ENCODE measurements at places on chromosomes 6 and 20.

DNA sequence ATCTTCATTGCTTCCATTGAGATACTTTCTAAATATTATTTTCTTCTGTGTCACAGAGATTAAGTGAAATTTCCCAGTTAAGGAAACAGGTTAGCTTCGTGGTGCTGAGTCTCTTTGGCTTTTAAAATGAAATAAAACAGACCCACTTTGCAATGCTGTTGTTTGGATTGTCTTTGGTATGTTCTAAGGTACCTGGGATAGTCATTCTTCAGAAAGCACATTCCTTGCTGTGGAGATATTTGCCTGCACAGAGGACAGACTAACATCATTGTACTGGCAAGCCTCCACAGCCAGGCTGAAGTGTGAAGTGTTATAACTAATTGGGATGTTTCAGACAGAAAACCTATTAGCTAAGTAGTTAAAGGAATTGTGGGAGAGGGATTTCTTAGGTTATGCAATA lies 148.8 kb upstream of the EPHA7 start:
- no peak for DNase-seq

- DNase-seq: no peak
Measured at GRCh38 chr6:108846101-108846500, 2.1 kb upstream of the ARMC2 start.

DNA sequence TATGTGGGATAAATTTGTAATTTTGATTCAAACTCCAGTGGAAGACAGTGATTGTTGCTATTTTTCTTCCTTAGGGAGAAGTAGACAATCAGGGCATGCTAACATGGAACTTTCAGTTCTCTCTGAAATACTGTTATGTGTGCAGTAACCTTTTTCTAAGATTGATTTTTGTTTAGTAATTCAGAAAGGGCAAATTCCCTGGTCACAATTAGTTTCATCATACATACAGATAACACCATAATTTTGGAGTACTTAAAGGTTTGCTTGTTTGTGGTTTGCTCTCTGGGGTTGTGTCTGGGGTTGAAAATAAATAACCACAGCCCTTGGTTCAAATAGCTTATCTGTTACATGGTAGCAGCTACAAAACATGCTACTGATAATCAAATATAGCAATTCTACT lies 34.4 kb downstream of the ADGRG6 start:
- no peak for DNase-seq

GRCh38 chr6:9332241-9332780 lies 897.0 kb upstream of the SLC35B3 start:
- DNase-seq: no peak

DNA sequence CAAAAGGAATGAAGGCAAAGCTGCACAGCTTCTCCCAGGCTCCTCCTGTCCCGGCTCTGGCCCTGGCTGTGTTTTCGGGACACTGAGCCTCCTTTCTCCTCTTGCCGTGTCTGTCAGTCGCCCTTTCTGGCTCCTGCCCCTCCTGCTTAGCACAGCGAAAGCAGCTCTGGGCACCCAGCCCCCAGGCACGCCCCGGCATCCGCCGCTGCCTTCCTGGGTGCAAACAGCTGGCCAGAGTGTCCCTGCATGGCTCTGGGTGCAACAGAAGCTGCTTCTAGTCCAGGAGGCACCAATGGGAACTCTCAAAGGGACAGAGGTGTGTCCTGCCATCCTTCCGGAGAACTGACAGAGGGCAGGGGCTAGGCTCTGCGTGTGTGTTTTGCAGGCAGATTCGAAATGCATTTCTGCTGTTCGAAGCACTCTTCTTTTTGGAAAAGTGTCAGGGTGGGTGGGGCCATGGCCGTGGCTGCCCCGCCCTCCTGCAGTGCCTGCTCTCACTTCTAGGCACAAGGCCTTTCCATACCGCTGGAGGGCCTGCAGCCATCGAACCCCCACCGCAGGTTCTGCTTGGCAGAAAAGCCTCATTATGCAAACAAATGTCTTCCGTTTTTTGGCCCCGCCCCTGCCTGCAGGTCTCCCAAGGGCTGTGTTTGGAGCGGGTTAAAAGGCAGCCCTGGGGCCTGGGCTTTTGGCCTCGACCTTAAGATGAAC lies 15.5 kb downstream of the COL9A3 start:
- no peak for DNase-seq

GRCh38 chr6:158816803-158817727 lies 2.1 kb downstream of the EZR start:
- DNase-seq: peak; percentile 51

Measured in CD4-positive, alpha-beta memory T cell (primary cell).